ENCODE measurements at places on chromosomes 5 and 9.
A peak's percentile ranks its signal among the peaks of the same experiment; 100 is the strongest.

DNA sequence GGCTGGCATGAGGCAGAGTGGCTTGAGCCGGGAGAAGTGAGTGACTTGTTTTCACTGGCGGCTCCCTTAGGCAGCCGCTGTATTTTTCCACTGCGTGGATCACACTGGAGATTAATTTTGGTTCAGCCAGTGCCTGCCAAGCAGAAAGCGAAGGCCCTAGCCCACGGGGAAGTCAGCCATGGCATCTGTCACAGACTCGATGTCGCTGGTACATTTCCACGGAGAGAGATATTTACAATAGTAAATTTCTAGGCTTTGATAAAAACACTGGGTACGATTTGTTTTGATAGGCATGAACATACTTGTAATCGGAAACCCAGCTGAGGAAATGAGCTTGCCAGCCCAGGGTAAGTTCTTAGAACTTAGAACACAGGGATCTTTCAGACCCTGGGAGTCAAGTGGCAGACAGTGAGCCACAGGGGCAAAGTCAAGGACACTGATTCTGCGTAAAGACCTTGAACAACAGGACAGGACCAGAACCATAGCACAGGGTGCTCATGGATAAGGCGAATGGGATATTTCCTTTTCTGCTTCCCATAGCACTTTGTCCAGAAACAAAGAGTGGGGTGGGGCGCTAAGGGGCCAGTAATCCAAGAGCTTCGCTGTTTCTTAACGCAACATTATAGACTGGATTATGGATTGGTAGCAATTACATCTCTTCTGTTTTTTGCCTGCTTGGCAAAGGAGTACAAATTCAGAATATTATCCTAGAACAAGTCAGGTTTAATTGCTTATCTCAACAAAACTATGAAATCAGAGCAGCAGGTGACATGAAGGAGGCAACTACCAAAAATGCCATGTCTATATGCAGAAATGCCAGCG lies 4.5 kb downstream of the DUSP1 start:
- peak; percentile 52 for DNase-seq

- no peak for DNase-seq
Observed at GRCh38 chr5:29697785-29698414, 1495.6 kb upstream of the CDH6 start.

DNA sequence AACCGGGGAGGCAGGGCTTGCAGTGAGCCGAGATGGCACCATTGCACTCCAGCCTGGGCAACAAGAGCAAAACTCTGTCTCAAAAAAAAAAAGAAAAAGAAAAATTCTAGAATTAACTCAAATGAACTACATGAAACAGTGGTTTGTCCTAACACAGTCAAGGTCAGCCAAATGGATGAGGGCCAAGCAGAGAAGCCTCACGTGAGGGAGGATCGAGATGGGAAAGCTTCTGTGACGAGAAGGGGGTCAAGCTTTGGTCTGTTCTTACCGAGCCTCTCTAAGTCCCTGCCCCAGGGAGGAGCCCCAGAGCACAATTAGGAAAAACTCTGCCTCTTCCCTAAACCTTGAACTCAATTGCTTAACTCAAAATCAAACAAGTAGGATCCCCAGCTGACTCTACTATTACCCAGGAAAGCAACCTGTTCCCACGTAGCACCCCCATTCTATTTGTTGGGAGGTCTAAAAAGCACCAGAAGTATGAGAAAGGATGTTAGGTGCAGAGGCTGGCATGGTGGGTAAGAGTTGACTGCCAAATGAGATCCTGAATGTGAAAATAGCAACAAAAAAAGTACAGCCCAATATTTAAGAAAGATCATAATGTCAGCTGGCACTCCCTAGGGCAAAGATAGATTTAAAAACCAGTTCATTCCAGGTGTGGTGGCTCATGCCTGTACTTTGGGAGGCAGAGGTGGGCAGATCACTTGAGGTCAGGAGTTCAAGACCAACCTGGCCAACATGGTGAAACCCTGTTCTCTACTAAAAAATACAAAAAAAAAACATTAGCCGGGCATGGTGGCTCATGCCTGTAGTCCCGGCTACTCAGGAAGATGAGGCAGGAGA lies 7.2 kb downstream of the ALDH7A1 start:
- DNase-seq: no peak

DNA sequence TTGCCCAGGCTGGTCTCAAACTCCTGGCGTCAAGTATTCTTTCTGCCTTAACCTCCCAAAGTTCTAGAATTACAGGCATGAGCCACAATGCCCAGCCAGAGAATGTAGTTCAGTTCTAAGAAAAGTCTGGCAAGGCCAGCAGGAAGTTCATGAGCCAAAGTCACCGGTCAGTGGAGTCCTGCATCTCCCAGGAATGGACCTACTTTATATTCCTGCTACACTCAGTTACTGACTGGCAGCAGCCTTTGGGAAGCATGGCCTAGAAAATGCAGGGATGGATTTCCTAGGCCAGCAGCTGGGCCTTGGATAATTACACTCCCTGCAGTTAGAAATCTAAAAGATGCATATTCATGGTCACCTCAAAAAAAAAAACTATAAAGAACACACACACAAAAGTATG lies 135.7 kb downstream of the CAAP1 start:
- DNase-seq: no peak

GRCh38 chr9:70795841-70796240 lies 325.6 kb downstream of the TRPM3 start:
- DNase-seq: no peak

DNA sequence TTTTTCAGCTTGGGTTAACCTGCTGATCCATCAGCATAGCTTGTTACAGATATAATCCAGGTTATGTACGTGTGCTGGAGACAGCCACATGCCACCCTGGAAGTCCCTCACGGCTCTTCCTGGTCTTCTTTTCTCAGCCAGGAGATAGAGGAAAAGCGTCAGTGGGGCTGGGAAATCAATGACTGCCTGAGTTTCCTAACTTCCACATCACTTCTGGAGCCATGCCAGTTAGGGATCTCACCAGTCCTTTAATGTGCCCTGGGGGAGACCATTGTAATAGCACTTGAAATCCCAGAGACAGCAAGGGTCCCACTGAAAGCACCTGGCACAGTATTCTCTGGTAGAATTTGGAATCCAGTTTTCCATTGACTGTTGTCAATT lies 29.2 kb downstream of the ANXA2R start:
- DNase-seq: no peak

DNA sequence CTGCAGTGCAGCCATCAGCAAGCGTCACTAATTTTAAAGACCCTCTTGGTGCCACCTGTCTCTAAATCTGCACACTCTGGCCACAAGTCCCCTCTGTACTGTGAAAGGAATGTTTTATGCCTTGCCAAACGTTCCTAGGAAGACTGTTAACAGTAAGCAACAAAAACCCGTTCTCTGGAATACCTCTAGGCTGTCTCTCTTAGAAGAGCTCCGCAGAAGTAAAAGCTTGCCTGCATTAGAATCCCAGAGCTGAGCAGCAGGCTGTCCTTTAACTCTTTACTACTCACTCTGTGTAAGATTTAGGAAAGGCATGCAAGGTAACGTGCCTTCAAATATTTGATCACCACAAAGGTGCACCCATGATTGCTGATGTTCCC lies 53.9 kb upstream of the C9orf72 start:
- DNase-seq: no peak

DNA sequence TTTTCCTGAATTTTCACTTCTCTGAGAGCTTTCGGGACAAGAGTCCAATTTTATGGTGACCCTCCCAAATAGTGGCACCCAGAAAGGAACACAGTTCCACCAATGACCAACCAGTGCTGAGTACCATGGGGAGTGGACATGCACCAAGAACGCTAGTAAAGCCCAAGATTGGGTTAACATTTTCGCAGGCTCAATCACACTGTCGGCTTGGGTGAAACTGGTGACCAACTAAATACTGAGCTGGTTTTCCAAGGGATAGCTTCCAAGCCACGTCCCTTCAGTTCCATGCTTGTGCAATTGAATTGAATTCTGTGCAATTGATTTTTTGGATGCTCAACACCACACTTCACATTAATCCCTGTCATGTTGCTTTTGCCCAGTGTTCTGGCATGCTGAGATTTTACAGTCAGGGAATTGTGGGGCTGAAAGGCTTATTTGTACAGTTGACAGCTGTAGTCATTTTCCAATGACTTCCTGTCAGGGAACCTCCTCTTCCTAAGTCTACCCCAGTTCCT lies 37.6 kb upstream of the TRMT10B start:
- no peak for DNase-seq

GRCh38 chr5:138054847-138055558 lies 22.1 kb upstream of the FAM13B start:
- no peak for DNase-seq

GRCh38 chr5:126139086-126139485 lies 284.1 kb upstream of the GRAMD2B start:
- no peak for DNase-seq
